Right cardiac atrium (tissue), 5 donors: ENCODE measurements at places on chromosomes 5 and 9. TPM values are rescaled to one million over a fixed set of nuclear protein-coding genes. Genes with fewer than 3 reads are reported as not detected.

The DND1 gene
- 0.41 TPM for total RNA-seq

The CCL27 gene
- total RNA-seq = not detected

The PCDHGA5 gene
- 4.1 TPM for total RNA-seq

The COL27A1 gene
- 5.7 TPM for total RNA-seq

GRCh38 chr9:96491079-96491879 is 41.3 kb downstream of the HABP4 start:
- no peak for DNase-seq

DNA sequence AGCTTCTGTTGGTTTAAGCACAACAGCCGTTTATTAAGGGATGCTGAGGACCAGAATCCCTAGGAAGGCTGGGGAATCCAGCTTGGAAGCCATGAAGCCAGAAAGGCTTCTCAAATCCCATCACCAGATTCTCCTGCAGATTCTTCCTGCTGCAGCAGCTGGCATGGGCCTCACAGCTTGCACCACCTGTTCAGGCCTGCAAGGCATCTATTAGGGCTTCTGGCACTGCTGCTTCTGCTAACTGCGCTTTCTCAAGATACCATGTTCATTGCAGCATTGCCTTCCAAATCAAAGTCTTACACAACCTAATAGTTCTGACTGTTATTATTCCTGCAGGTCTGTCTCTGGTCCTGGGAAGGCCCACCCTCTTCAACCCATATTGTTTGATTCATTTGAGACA is 51.2 kb upstream of the ZNF366 start:
- DNase-seq = no peak

DNA sequence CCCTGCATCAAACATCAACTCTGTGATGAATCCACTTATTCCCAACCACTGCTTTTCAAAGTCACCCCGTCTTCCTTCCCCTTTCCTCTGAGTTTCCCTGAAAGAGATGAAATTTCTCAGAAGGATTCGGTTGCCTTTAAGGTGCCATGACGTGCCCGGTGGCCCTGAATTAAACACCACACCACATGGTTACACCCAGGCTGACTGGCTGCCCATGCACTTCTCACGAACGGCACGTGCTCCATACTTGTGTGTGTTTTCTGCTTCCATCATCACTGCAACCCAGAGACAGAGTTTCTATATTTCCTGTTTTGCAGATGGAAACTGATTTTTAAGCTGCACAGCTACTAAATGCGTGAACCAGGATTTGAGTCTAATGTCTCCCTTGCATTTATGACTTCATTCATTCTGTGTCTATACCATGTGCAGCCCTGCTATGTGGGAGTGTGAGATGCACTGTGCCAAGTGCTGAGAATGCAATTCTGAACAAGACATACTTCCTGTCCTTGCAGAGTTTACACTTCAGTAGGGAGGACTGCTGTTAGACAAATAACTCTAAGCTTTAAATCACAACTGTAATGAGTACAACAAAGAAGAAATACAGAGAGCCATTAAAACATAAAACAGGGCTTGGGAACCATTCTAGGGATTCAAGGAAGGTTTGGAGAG is 162.9 kb downstream of the NXNL2 start:
- no peak for DNase-seq

GRCh38 chr9:124776618-124776953 is 347 bp upstream of the OLFML2A start:
- DNase-seq = no peak

GRCh38 chr9:32877103-32877502 is 93.8 kb downstream of the TMEM215 start:
- DNase-seq = no peak

DNA sequence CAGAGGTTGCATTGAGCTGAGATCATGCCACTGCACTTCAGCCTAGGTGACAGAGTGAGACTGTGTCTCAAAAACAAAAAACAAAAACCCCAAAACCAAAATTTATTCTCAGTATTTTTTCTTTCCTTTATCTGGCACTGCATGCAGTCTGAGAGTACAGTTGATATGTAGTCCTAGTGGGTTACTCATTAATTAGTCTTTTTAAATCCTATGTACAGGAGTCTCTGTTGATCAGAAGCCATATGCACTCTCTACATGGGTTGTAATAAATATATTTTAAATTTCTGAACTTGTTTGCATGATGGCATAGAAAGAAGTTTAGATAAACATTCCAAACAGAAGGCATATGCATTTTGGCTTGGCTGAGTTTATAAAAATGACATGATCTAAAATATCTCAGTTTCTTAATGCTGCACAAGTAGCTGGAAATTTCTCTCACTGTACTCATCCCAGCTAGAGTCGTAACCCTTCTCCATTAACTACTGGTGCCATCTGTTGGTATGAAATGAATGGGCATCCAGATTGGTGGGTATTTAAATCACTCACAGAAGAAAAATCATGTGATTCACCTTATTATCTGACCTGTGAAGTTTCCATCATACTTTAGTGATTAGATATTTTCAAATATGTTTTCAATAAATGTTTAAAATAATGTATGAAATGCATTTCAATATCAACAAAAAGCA is 284.8 kb downstream of the CTNND2 start:
- no peak for DNase-seq

DNA sequence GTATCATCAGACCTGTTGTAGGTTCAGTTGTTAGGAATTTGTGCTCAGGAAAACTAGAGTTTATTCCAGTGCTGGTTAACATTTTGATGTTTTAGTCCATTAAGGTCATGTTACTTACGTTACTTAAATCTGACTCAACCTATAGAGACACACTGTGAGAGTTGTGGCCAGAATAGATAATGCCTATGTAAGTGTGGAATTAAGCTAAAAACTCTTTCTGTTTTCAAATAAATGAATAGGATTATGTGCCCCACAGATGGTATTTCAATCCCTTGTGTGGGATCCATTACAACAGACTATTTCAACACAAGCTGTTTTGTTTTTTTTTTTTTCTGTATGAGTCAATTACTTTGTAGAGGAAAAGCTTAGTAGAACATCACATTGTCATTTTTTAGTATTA is 68.1 kb downstream of the MEGF10 start:
- no peak for DNase-seq

- no peak for DNase-seq
Observed at GRCh38 chr5:124952079-124952478, 205.6 kb upstream of the ZNF608 start.

DNA sequence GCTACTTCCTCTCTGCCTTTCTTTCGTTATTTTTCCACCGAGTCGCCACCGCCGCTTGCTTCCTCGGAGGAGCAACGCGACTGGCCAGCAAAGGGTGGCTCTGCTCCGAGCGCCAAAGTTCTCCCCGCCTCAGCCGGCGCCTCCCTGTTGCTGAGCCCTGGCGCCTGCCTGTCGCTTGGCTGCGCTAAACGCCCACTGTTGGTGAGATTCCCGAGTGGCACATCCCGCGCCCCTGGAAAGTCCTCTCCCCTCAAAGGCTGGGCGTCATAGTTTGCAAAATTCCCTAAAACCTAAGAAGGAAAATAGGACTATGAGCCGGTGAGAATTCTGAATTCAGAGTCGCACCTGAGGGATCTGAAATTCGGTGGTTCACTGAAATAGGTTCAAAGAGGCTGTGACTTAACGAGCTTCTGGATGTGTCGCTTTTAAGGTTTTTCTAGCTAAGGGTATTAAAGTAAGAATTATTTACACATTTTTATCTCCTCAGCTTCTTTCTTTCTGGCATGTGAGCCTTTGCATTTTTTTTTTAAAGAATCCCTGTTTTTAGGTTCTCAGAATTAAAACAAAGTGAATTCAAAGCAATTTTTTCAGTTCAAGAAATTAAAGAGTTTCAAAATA is at the start of gene GRIN3A:
Gene GRIN3A, minus strand, starts transcription at position 82 of the 618 bp plus-strand sequence. CDS start 668 bp downstream, outside the sequence.
- DNase-seq = peak; percentile 31
